H1 (cell line): ENCODE measurements at places on chromosomes 7 and 10. TPM values are rescaled to one million over a fixed set of nuclear protein-coding genes. Genes with fewer than 3 reads are reported as not detected.
A peak's percentile ranks its signal among the peaks of the same experiment; 100 is the strongest.

DNA sequence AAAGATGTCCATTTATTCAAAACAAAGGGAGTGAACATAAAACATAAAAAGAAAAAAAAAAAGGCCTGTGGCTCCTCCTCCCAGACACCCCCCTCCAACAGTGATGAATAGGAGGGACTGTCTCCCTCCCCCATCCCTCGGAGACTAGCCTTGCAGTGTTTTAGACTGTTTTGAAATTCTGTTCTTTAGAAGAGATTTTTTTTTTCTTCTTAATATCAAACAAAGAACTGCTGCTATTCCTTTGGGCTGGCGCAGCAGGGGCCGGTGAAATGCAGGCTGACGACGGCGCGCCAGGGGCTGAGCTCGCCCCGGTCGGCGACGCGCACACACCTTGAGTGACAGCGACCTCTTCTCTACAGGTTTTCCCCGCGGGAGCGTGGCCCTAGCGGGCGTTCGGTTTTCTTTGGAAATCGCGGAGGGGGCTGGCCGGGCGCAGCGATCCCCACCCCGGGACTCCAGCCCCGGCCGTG lies at the start of gene LANCL2:
Gene LANCL2, plus strand, starts transcription at position 133 of the 470 bp plus-strand sequence. CDS start 689 bp downstream, outside the sequence.
- no peaks in the 10 kb centered on the region for H3K27me3 ChIP-seq
- peak within 1 kb of the TSS; percentile 99 for H3K27ac ChIP-seq
- peak within 1 kb of the TSS; percentile 79 for H3K4me3 ChIP-seq
- DNase-seq: no peak
- no peaks in the 10 kb centered on the region for H3K36me3 ChIP-seq

DNA sequence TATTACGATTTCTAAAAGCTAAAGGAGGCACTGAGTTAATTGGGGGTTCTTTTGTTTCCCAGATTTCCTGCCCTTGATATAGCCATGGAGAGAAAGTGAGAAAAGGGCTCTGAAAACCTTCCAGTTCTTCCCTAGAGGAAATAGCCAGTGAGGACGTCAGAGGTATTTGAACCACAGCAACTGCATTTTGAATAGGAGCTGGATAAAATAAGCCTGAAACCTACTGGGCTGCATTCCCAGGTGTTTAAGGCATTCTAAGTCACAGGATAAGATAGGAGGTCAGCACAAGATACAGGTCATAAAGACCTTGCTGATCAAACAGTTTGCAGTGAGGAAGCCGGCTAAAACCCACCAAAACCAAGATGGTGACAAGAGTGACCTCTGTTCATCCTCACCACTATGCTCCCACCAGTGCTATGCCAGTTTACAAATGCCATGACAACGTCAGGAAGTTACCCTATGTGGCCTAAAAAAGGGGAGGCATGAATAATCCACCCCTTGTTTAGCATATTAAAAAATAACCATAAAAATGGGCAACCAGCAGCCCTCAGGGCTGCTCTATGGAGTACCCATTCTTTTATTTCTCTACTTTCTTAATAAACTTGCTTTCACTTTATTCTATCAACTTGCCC lies 85.1 kb upstream of the FRMD4A start:
- no peak overlapping the region for H3K27ac ChIP-seq
- H3K27me3 ChIP-seq: peaks cover 1% of the 10 kb centered on the region
- no peak overlapping the region for H3K4me3 ChIP-seq
- no peak for DNase-seq
- no peaks in the 10 kb centered on the region for H3K36me3 ChIP-seq
- no peaks in the 10 kb centered on the region for H3K4me1 ChIP-seq

GRCh38 chr7:78620920-78621319 lies 822.3 kb downstream of the PHTF2 start:
- H3K36me3 ChIP-seq: no peaks in the 10 kb centered on the region
- DNase-seq: no peak
- no peaks in the 10 kb centered on the region for H3K27me3 ChIP-seq
- H3K27ac ChIP-seq: no peak overlapping the region

- peak; percentile 49 for DNase-seq
- H3K36me3 ChIP-seq: no peaks in the 10 kb centered on the region
- H3K27ac ChIP-seq: no peak overlapping the region
- peaks cover 3% of the 10 kb centered on the region; the same call in 1 of the 2 replicates for H3K4me1 ChIP-seq
- no peak overlapping the region for H3K4me3 ChIP-seq
These were observed 11.1 kb upstream of the CRTAC1 start for GRCh38 chr10:98041352-98042043.

Gene GNGT1
- not detected in 2 replicates for polyA plus RNA-seq

Gene OPN4
- polyA plus RNA-seq: not detected in 2 replicates

Gene TAS2R5
- 3.9 and 6.2 TPM in 2 replicates for polyA plus RNA-seq

Gene COX15
- 15.8 and 17.5 TPM in 2 replicates for polyA plus RNA-seq
